Bone marrow (tissue), 2 donors: ENCODE measurements at places on chromosomes 1 and 21.

DNA sequence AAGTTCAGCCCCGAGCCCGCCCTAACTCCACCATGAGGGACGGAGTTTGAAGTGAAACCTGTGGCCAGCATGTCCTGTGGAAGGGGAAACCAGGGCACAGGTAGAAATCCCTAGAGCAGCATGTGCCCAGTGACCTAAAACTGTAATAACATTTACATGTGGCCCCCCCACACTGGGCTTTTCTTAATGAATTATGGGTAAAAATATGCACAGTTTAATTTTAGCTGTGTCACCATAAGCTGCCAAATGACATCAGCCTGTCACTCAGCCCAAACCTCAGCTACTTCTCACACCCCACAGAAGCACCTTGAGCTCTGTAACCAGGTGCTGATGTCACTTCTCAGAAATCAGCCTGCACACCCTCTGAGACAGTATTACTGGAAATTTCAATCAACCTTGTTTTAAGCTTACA, 50.0 kb upstream of the SLC19A1 start:
- no peak for DNase-seq

- no peak for DNase-seq
Measured at GRCh38 chr1:8718850-8719361, 98.5 kb downstream of the RERE start.

DNA sequence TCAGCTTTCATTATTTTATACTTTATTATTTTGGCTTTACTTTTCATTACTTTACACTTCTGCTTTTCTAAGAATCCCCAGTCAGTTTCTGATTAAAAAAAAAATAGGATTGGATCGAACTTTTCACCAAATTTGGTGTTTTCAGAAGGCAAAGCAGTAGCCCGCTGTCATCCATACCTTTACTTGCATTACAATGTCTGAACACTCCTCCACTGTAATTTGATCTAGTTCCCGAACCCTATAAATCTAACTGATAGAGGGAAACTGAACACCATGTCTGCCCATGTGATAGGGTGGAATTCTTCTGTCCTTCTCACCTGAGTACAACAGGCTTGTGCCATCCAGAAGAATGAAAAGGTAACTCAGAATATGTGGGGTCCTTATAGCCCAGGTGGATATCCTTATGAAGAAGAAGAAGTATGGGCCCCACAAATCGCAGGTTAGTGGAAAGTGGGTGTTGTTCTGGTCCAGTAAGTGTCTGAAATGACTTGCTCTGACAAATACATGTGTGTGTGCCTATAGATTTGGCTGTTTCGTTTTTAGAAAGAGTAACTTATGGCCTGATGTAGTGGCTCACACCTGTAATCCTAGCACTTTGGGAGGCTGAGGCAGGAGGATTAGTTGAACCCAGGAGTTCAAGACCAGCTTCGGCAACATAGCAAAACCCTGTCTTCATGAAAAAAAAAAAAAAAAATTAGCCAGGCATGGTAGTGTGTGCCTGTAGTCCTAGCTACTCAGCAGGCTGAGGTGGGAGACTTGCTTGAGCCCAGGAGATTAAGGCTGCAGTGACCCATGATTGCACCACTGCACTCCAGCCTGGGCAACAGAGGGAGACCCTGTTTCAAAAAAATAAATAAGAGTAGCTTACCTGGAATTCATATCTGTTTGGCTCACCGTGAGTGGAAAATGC, 26.6 kb upstream of the CDC14A start:
- no peak for DNase-seq

GRCh38 chr1:241825581-241825980, 22.4 kb upstream of the EXO1 start:
- DNase-seq, result no peak

GRCh38 chr1:201906336-201906735, 17.6 kb downstream of the SHISA4 start:
- no peak for DNase-seq

GRCh38 chr1:160618763-160619274, 28.0 kb downstream of the SLAMF1 start:
- no peak for DNase-seq

DNA sequence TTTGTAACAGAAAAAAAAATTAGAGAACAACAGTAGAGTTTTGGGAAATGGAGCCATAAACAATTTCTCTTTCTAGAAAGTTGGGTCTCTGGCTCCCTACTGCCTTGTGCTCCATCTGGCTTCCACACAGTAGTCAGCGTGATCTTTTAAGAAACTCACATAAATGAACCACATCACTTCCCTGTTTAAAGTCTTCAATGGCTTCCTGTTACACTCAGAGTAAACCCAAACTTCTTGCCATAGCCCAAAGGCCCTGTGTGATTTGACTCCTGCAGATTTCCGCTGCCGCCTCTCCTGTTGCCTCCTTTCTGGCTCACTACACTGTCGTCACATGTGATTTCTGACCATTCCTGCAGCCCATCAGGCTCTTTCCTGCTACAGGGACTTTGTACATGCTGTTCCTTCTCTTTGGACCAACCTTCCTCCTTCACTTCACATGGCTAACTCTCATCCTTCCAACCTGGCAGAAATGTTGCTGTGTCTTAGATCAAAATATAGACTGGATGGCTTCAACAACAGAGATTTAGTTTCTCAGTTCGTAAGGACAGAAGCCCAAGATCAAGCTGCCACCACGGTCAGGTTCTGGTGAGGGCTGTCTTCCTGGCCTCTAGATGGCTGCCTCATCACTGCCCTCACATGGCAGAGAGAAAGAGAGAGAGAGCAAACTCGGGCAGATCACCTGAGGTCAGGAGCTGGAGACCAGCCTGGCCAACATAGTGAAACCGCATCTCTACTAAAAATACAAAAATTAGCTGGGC, 34.0 kb downstream of the OPRD1 start:
- no peak for DNase-seq

DNA sequence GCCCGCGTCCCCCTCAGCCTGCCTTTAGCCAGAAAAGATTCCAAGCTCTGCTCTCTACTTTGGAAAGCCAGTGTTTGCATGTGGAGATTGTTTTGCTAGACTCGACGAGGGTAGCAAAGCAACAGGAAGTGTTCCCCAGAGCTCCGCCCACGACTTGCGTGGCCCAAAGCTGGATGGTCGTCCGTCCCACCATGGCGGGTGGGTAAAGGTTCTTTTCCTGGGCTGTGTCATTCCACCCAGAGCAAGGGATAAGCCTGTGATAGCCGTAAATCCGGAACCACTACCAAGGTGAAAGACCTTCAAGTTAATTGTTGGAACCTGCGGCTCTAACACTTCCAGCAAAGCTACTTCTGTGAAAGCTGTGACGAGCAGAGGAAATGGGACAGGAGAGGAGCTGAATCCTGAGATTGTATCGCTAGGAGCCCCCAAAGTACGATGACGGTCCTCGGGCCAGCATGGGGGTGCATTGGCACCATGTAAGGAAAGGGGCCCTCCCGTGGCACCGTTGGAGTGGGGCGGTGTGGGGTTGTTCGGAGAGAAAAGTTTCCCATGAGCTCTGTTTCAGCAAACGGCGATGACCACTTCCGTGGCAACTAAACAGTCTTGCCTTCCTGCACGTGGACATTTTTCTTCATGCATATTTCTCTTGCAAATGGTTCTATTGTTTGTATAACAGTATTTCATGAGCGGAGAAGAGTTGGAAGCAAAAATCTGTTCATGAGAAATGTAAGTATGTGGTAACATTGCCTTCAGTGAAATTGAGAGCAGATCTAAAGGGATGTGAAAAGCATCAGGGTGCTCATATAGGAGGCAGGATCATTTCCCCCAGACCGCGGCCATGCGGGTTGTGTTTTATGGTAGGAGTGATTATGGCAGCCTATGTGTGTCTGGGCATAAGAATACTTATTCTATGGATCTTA, 8.4 kb downstream of the MX2 start:
- no peak for DNase-seq
